CD4-positive, alpha-beta T cell (primary cell): ENCODE measurements at places on chromosomes 13 and 19.
A peak's percentile ranks its signal among the peaks of the same experiment; 100 is the strongest.

GRCh38 chr13:53501387-53501786 is 472.8 kb downstream of the OLFM4 start:
- no peak for DNase-seq

DNA sequence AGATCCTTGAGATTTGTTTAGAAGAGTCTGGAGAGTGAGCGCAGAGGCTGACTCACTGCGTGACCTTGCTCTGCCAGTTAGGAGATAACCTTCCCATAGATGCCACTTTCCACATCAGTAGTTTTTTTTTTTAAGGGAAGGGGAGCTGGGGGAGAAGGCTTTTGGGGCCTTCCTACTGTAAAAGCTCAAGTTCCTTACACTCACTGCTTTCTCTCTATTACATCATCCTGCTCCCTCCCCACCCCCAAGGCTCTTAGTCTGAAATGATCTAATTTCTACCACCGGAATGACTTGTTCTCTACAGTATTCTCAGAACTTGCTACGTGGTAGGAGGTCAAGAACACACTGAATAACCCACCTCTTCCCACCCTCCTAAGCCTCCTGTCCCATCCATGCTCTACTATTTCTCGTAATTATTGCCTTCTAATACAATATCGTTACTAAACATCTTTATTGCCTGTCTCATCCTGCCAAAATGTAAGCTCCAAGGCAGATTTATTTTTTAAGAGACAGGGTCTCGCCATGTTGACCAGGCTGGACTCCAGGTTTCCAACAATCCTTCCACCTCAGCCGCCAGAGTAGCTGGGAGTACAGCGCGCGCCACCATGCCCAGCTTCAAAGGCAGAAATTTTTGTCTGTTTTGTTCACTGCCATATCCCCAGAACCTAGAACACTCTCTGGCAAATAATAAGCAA is 1.2 kb downstream of the LONP1 start:
- DNase-seq, result no peak

- DNase-seq, result no peak
These were observed 4.6 kb upstream of the PLAUR start for GRCh38 chr19:43674596-43674995.

DNA sequence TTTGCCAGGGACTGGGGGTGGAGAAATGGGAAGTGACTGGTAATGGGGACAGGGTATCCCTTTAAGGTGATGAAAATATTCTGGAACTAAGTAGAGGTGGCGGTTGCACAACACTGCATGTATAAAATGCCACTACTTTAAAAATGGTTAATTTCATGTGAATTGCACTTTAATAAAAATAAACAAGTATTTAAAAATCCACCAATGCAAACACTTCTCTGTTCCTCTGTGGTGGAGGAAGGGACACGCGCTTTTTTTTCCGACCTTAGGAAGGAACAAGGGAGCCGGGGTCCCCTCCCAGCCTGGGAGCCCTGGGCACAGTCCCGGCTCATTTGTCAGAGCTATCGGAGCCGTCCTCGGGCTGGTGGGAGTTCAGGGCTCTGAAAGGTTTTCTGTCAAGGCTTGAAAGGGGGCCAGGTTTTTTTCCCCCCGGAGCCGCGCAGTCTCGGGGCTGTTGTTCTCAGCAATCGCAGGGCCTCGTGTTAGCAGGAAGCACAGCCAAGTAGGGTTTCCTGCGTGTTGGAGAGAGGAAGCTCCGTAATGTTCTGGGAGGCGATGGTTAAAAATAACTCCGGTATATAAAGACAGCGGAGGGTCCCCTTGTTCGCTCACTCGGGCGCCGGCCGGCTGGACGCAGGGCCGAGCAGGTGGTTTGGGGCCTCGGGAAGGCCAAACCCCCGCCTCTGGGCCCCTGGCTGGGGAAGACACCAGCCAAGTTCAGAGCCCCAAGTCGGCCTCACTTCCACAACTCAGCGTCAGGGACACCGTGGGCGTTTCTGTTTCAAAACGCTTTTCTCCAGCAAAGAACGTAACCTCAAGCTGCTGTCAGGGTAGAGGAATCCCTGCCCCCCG is 41.2 kb upstream of the KLF2 start:
- peak; percentile 75 for DNase-seq

DNA sequence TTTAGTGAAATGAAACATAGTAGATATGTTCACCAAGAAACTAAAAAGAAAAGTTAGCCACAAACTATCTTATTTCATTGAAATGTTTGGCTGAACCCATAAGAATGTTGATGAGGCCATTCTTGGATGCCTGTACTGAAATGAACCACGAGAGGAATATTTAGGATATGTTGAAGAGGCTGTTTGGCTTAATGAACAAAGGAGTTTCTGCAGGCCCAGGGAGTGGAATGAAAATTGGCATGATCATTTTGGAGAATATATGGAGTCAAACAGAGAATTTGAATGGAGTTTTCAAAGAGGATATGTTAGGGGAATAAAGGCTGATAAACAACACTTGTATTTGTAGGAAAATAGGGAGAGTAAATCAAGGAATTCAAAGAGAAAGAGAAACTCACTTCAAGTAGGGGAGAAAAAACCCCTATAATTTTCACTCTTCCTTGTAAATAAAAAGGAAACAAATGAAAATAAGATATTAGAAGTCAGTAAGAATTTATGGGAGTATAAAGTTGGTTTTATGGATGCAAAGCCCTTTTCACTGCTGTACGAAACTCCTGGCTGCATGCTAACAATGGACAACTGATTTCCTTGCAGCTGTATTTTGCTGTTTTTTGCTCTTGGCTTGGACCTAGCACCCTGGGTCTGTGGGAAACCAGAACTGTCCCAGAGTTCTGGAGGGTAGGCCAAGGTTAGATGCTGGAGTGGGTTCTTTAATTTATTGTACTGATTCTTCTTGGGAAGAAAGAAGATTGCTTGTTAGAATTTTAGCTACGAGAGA is 36.5 kb downstream of the KL start:
- DNase-seq, result no peak

GRCh38 chr13:41613471-41613870 is 156.1 kb downstream of the RGCC start:
- no peak for DNase-seq

DNA sequence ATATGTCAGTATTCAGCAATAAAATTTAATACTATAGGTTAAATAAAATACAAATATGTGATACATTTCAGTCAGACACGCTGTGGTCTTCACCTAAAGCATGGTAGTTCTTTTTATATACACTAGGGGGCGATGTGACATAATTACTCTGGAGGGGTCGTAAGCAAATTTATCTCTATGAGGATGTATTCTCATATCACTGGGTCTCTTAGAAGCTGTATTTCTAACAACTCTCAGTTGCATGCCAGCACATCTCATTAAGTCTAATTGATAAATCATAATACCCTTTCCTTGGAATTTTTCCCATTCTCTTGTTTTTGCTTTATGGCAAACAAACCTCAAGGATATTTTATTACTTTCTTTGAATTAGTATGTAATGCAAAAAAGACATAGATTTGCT is 3.9 kb upstream of the PCDH17 start:
- DNase-seq, result peak; percentile 13

GRCh38 chr19:49492573-49493405 is 3.4 kb upstream of the RPS11 start:
- no peak for DNase-seq
